Anterior cingulate cortex (tissue), 58 donors: ENCODE measurements at places on chromosomes 7 and 10.

- no peak for DNase-seq
These were observed 12.8 kb downstream of the CDHR3 start for GRCh38 chr7:105975770-105976417.

DNA sequence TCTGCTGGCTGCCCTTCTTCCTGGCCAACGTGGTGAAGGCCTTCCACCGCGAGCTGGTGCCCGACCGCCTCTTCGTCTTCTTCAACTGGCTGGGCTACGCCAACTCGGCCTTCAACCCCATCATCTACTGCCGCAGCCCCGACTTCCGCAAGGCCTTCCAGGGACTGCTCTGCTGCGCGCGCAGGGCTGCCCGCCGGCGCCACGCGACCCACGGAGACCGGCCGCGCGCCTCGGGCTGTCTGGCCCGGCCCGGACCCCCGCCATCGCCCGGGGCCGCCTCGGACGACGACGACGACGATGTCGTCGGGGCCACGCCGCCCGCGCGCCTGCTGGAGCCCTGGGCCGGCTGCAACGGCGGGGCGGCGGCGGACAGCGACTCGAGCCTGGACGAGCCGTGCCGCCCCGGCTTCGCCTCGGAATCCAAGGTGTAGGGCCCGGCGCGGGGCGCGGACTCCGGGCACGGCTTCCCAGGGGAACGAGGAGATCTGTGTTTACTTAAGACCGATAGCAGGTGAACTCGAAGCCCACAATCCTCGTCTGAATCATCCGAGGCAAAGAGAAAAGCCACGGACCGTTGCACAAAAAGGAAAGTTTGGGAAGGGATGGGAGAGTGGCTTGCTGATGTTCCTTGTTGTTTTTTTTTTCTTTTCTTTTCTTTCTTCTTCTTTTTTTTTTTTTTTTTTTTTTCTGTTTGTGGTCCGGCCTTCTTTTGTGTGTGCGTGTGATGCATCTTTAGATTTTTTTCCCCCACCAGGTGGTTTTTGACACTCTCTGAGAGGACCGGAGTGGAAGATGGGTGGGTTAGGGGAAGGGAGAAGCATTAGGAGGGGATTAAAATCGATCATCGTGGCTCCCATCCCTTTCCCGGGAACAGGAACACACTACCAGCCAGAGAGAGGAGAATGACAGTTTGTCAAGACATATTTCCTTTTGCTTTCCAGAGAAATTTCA, 1.7 kb downstream of the ADRB1 start:
- no peak for DNase-seq

GRCh38 chr10:51956822-51957221, 257.4 kb upstream of the CSTF2T start:
- DNase-seq = no peak

DNA sequence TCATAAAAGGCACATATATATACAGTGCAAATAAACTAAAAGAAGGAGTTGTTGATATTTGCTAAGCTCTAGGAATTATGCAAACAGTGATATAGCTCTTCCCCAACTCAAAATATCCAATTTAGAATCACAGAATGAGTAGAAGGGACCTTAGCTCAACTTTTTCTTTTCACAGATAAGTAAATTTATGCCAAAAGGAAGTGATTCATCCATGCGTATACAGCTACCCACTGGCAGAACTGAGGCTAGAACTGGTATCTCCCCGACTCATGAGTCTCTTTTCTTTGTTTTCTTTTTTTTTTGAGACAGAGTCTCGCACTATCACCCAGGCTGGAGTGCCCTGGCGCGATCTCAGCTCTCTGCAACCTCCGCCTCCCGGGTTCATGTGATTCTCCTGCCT, 54.2 kb upstream of the SVIL start:
- DNase-seq = no peak

- no peak for DNase-seq
These were observed 62.8 kb downstream of the TACC2 start for GRCh38 chr10:122051609-122052385.

DNA sequence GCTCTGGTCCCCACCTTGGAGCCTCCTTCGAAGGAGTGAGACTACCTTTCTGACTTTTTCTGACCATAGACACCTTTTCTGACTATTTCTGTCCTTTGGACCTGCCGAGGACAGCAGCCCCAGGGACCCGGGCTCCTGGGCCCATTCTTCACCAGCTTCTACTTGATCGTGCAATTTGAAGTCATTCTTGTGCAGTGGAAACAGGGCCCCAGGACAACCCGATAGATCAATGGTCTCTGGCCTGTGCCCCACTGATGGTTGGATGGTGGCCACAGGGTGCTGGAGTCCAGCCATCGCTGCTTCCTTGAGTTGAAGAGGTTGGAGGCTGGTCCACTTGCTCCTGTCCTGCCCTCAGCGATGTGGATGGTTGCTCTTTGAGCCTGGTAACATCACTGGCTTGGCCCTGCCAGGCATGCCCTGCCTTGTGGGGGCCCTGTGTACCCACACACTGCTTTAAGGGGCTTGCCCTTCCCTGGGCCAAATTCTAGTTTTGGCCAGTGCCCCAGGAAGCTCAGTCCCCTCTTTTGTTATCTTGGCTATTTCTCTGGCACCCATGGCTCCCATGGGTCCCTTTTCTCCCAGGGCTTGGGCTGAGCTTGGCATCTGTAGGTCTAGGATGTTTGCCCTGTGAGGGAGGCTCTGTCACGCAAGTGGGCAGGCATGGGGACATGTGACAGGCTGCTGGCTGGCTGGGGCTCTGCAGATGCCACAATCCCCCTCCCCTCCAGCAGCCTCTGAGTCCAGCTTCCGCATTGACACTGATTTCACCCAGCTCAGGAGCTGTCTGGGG, 375.6 kb upstream of the NUPR2 start:
- no peak for DNase-seq

- DNase-seq = no peak
These were observed 337.4 kb downstream of the DNAJB6 start for GRCh38 chr7:157674027-157674714.

DNA sequence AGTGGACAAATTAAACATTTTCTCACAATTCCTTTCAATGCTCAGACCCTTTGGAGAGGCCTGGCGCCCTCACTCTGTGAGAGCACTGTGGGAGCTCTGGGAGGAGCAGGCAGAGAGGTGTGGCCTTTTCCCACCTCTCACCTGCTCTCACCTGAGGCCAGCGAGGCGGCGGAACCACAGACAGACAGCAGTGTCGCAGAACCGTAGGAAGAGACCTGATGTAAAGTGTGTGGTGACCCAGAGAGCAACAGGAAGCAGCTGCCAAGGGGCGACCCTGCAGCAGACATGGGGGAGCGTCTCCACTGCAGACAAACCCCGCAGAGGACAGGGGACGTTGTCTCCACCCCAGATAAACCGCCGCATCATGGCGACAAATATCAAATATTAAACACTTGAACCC, 15.6 kb upstream of the PARP12 start:
- no peak for DNase-seq
